Endothelial cell of umbilical vein (primary cell): ENCODE measurements at places on chromosomes 2 and 18. TPM values are rescaled to one million over a fixed set of nuclear protein-coding genes. Genes with fewer than 3 reads are reported as not detected.

DNA sequence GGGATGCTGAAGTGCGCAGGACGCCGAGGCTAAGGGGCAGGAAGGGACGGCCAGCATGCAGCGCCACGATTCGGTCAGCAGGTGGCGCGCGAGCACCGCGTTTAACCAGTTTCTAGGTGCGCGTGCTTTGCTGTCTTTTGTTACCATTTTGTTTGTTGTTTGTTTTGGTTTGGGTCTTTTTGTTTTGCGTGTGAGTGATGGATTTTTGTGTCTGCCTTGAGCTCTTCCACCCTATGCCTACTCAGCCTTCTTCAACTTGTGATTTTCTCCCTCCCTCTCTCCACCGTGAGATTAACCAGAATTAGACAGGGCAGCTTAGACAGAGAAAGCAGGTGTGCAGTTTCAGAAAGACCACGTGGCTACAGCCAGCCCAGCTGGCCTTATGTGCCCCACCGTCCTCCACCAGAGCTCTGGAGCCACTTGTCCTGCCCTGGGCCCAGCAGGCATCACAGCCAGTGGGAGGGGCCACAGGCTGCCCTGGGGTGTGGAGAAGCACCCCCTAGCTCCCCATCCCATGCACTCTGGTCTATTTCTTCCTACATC, 180.2 kb downstream of the RNF144A start:
- no peaks in the 10 kb centered on the region for H3K27me3 ChIP-seq
- DNase-seq, result peak; percentile 57

The POMC gene
- 0.69 and 2.7 TPM in 2 replicates for total RNA-seq

- H3K36me3 ChIP-seq, result no peaks in the 10 kb centered on the region
- H3K4me3 ChIP-seq, result no peak overlapping the region
- no peaks in the 10 kb centered on the region for H3K27me3 ChIP-seq
- no peak for DNase-seq
- no peak overlapping the region for H3K27ac ChIP-seq
Observed at GRCh38 chr2:70685771-70686171, 82.2 kb downstream of the ADD2 start.

- no peak for DNase-seq
- H3K4me1 ChIP-seq, result peaks cover 7% of the 10 kb centered on the region
- no peaks in the 10 kb centered on the region for H3K27me3 ChIP-seq
- H3K27ac ChIP-seq, result no peak overlapping the region
- H3K36me3 ChIP-seq, result peaks cover 21% of the 10 kb centered on the region
Observed at GRCh38 chr2:15620340-15620739, 28.7 kb downstream of the DDX1 start.

The RAB17 gene
- total RNA-seq, result 0.55 and 0.77 TPM in 2 replicates

The CYP27A1 gene
- total RNA-seq, result 12.6 and 15.1 TPM in 2 replicates

GRCh38 chr2:144894612-144895599, 375.0 kb upstream of the ZEB2 start:
- H3K4me1 ChIP-seq, result peaks cover 3% of the 10 kb centered on the region
- no peak for DNase-seq
- H3K4me3 ChIP-seq, result no peak overlapping the region
- H3K27ac ChIP-seq, result no peak overlapping the region

- no peaks in the 10 kb centered on the region for H3K4me1 ChIP-seq
- DNase-seq, result no peak
Observed at GRCh38 chr18:34723143-34723542, 13.0 kb downstream of the DTNA start.

- no peaks in the 10 kb centered on the region for H3K27me3 ChIP-seq
- H3K36me3 ChIP-seq, result no peaks in the 10 kb centered on the region
- no peaks in the 10 kb centered on the region for H3K4me1 ChIP-seq
- no peak overlapping the region for H3K27ac ChIP-seq
Observed at GRCh38 chr2:19786408-19787058, 115.2 kb downstream of the TTC32 start.

DNA sequence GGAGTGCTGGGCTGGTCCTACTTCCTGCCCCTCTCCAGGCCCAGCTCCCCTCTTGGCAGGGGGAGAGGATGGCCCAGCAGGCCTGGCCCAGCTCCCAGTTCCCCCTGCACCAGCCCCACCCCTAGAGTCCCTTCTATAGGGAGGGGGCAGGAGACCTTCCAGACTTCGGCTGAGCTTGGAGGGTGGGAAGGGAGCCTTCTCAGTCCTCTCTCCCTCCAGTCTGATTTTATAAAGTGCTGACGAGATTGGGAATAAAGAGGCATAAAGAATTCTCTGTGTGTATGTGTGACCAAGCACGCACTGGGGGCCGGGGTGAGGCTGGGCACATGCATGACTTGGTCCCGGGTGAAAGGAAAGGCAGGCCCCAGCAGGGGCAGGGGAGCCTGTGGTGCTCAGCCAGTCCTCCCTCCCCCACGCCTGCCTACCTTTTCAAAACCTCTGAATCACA, 5.1 kb downstream of the CHPF start:
- no peak overlapping the region for H3K4me3 ChIP-seq
- H3K27ac ChIP-seq, result no peak overlapping the region
- no peak for DNase-seq
- no peaks in the 10 kb centered on the region for H3K36me3 ChIP-seq
- H3K4me1 ChIP-seq, result peaks cover 7% of the 10 kb centered on the region

The AMER3 gene
- not detected in 2 replicates for total RNA-seq

DNA sequence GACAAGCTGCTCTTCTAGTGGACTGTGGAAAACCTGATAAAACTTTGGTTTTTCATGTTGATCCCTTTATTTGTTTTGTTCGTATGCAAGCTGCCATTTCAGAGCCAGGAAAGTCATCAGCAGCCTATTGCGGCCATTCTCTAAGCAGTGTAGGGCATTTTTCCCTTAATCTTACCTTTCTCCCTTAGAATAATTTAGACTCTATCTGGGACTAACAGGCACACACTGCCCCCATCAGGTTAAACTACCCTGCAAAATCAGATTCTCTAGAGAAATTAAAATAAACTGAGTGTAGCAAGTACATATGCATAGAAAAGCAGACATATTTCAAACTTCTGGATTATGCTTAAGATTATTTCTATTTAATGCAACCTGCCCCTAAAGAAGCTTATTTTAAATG, 347.5 kb downstream of the METTL4 start:
- H3K27me3 ChIP-seq, result no peaks in the 10 kb centered on the region
- peak overlapping the region; percentile 19 for H3K4me3 ChIP-seq
- no peaks in the 10 kb centered on the region for H3K36me3 ChIP-seq

The DNAH7 gene
- total RNA-seq, result 0.05 and 0.24 TPM in 2 replicates

DNA sequence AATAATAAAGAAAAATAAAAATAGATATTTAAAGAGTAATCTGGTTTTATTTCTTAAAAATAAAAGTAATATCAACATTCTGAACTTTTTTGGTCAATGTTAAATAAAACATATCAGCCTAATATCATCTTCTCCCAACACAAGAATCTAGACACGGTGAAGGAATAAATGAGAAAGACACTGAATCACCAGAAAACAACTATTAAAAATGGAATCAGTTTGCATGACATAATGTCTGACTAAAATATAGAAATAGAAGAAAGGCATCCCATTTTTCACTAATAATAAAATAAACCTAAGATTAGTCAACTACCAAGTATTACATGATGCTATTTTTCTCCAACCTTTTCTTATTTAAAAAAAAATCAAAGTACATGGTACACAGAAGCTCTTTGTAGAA, 30.8 kb upstream of the TNFAIP6 start:
- H3K27ac ChIP-seq, result no peak overlapping the region

The PRKAG3 gene
- total RNA-seq, result not detected in 2 replicates

- H3K36me3 ChIP-seq, result no peaks in the 10 kb centered on the region
- peaks cover 4% of the 10 kb centered on the region for H3K4me1 ChIP-seq
- H3K27me3 ChIP-seq, result peaks cover 6% of the 10 kb centered on the region
- no peak for DNase-seq
- no peak overlapping the region for H3K27ac ChIP-seq
Observed at GRCh38 chr2:31234683-31235503, 941 bp downstream of the EHD3 start.
